ENCODE measurements at places on chromosomes 12 and 14.

- no peak for DNase-seq
These were observed 197.3 kb upstream of the CPNE8 start for GRCh38 chr12:39102474-39103209.

GRCh38 chr12:45415393-45415817 lies 199.5 kb downstream of the ANO6 start:
- no peak for DNase-seq

- DNase-seq = no peak
These were observed 40.6 kb upstream of the EIF5 start for GRCh38 chr14:103293465-103293864.

DNA sequence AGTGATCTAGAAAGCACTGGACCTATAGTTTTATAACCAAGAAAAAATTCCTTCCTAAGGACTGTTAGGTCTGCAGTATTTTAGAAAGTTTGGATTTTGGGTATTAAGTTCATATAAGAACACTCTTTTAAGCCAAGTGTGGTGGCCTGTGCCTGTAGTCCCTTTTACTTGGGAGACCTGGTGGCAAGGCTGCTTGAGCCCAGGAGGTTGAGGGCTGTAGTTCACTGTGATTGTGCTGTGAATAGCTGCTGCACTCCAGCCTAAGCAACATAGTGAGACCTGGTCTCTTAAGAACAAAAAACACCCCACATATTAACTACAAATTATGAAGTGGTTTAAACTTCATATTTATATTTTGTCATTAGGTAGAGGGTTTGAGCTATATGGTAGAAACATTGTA lies 9.7 kb downstream of the DNM1L start:
- DNase-seq = no peak

- no peak for DNase-seq
These were observed 32.6 kb downstream of the TMEM63C start for GRCh38 chr14:77214216-77214615.

- peak; percentile 10 for DNase-seq
These were observed 27.7 kb upstream of the JDP2 start for GRCh38 chr14:75399843-75400775.

DNA sequence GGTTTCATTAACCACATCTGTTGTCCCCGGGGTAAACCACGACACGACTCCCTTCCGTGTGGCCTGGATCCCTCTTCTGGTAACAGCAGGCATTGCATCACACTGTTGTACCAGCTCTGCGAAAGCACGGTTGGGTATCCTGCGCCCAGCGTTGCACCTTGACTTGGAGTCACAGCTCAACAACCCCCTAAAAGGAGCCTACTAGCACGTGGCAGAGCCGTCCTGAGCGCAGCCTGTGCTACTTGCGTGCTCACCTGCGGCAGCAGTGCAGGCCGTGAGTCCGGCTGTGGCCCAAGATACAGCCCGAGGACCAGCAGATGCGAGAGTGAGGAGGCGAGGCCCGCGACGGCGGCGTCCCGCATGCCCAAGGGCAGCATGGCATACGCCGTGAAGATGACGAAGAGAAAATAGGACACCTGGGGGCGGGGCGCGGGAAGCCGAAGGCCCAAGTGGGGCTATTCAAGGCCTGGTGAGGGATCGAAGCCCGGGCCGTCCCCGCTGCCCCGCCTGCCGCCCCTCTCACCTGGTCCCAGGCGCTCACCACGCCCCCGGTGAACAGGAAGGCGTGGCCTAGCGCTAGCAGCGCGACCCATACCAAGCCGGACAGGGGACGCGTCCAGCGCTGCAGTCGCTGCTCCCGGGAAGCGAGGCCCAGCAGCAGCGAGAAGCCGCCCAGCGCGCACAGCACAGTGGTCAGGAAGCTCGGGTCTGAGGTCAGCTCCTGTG lies 2.4 kb downstream of the ADCY4 start:
- DNase-seq = peak; percentile 51

- no peak for DNase-seq
These were observed 93.7 kb upstream of the USP15 start for GRCh38 chr12:62166525-62166924.

DNA sequence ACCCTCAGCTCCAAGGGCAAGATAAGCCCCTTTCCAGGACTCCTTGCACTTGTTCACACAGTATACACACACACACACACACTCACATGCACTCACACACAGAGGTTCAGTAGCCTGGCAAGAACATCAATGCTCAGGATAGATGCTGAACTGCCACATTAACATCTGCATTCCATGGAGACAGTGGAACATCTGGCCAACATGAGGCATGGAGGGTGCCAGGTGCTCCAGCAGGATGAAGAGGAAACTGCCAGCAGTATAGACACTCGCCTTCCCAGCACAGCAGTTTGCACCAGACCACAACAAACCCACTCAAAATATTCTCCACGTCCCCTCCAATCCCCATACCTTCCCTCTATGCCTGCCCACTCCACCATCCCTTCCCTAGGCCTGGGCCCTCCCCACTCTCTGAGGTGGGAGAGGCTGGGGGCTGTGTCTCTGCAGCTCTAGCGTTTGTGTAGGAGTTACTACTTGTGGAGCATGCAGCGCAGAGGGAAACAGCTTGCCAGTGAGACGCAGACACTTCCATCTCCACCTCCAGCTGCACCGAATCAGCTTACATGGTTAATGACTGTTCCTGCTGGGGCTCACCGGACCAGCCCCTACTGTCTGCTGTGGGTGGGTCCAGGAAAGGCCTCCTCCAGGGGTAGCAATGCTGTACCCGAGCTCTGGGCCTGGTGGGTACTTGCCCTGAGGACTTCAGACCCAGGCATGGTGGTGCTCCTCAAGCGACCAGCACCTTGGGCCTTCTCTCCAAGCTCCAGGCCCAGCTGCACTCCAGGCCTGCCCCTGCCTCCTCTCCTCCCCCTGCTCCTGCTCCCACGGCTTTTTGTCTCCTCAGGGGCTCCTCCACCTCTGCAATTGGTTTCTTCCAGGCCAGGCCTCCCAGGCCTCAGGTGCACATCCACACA lies 18.6 kb upstream of the PLEKHG3 start:
- no peak for DNase-seq
